Stimulated activated CD4-positive, alpha-beta T cell treated with anti-CD3 and anti-CD28 coated beads, Interleukin-4, amount 100 ng/mL, for 24 hours (primary cell): ENCODE measurements at places on chromosomes 4 and X.

DNA sequence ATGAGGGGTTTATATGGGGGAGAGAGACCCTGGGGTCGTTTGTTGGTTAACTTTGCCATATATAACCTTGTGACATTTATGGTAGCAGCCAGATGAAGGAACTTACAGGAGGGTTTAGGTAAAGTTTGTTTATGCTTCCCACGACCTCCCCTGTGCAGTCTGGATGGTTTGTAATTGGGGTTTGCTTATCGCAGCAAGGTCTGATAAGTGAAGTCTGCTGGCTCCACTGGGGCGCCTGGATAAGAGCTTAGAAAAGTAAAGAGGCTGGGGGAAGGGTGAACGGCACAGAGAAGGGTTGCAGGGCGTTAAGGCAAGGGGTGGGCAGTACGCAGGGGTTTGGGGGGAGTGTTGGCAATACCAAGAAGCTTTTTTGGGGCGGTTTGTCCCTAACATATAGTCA, 98.7 kb downstream of the KDM6A start:
- no peak for DNase-seq

DNA sequence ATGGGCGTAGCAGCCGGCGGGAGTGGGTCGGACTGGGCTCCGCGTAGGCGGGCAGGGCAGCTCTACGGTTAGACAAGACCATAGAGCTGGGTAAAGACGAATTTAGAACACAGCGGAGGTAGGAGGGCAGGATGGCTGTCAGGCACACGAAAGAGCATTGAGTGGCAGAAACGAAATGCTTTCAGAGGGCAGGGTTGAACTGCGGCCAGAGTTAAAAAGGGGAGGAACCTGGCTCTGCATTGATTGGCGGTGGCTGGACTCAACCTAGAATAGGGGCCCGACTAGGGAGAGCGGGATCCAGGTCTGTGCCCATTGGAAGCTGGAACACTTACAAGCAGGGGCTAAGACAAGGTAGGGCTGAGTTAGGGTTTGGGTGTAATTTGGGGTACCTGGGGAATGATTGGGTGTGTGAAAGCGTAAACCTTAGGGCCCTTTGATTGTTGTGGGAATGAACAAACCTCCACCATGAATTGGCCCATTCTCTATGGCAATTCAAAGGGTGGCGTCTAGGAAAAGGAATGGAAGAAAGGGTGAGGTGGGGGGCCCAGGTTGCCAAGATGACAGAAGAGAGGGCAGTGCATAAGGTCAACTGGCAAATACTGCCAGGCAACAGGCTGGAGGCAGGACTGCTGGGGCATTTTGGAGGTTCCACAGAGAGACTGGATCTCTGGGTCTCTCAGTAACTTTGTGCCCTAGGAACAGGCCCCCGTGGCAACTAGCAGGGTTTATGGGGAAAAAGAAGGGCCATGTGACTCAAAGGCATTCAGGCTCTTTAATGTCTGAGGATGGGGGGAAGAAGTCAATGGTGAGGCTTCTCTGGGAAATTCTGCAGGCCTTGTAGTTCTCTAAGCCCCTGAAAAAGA, 911 bp upstream of the ELK1 start:
- DNase-seq = no peak

- DNase-seq = no peak
Measured at GRCh38 chr4:110620691-110621327, 2.1 kb downstream of the PITX2 start.

GRCh38 chrX:119071381-119071780, 1.4 kb upstream of the CT47C1 start:
- no peak for DNase-seq

GRCh38 chrX:94937491-94937890, 1263.5 kb downstream of the FAM133A start:
- no peak for DNase-seq

- DNase-seq = no peak
Measured at GRCh38 chr4:5399790-5400421, 308.5 kb downstream of the EVC2 start.

DNA sequence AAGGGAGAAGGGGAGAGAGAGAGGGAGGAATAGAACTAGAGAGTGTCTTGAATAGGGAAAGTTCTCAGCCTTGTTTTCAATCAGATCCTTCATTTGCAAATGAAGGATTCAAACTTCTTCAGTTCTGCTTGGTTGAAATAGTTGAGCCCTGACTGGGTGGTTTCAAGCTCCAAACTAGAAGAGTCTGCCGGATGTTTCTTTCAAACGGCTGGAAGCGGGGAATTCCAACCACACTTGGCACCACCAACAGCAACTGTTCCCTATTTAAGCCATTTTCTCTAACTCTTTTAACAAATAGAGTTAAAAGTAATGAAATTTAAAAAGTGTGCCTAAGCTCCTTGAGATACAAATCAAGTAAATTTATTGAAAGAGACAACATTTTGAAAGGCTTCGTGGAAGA, 67.5 kb upstream of the DDX60 start:
- no peak for DNase-seq

DNA sequence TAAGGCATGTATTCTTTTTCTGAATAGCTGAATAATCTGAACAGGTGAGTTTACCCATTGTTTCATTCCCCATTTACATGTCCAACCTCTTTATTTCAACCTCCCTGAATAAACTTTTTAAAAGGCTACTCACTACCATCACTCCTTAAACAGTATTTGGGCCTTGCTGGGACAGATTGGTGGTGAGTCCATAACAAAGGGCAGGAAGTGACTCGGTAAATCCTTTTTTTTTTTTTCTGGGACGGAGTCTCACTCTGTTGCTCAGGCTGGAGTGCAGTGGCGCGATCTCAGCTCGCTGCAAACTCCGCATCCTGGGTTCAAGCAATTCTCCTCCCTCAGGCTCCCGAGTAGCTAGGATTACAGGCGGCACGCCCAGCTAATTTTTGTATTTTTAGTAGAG, 23.4 kb upstream of the SEC24B start:
- DNase-seq = no peak

DNA sequence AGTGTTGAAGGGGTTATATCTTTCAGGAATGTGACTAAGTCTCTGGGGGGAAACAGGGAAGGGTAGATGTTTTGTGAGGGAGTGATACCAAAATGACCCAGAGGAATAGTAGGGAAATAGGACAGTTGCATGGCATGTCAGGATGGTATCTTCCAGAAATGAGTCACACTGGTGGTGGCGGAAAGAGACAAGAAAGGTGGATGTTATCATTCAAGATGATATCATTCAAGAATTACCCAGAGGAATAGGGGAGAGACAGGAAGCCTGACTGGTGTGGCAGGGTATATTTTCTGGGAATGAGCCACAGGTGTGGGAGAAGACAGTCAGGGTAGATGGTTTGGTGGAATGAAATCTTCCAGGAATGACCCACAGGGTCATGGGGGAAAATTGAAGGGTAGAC, 61.1 kb downstream of the MAOA start:
- DNase-seq = no peak

- no peak for DNase-seq
Measured at GRCh38 chr4:114005569-114006442, 26.4 kb upstream of the ARSJ start.

DNA sequence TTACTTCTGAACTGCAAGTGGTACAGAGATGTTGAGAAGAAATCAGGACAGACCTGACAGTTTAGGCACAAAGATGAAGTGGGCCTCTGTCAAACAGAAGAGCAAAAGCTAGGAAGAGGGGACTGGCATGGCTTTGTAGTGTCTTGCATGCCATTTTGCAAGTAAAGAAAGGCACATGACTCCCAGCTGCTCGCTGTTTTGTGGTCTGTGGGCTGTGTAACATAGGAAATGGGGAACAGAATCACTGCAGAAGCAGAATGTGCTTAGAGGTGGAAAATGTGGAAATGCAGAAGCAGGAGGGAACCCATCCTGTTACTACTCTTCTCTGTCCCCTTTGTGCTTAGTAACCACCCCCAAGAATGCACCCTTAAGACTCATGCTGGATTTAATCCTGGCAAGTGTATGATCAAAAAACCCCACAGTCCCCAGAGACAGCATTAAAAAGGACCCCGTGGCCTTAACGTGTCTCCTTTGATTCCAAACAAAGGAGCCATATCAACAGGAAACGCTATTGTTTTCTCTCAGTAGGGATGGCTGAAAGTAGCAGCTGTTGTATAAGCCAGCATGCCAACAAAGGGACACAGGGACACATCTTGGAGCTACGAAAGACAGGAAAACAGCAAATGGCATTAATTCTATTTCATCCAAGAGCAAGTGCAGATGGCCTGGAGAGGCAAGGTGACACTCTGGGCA, 177.6 kb upstream of the GLRA2 start:
- DNase-seq = no peak

DNA sequence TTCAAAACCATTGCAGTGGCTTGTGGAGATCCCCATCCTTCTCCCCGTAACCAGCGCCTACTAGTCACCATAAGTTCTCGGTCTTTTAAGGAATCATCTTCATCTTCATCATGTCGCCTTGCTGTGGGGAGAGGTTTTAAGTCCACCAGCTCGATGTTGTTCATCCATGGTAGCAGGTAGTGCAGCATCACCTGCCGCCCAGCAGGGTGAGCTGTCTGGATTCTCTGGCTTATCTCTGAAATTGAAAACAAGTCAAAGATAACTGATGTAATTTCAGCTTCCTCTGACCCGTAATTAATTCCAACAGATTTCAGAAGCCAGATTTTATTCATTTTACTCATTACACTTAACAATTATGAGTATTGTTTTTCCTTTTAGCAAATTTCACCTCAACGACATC, 67.4 kb downstream of the ZAR1 start:
- no peak for DNase-seq

- DNase-seq = no peak
Measured at GRCh38 chrX:11261260-11261659, 32.0 kb upstream of the AMELX start.

- DNase-seq = no peak
Measured at GRCh38 chr4:8198206-8198905, 734 bp upstream of the SH3TC1 start.

- DNase-seq = no peak
Measured at GRCh38 chr4:56611501-56611900, 69.6 kb downstream of the HOPX start.

DNA sequence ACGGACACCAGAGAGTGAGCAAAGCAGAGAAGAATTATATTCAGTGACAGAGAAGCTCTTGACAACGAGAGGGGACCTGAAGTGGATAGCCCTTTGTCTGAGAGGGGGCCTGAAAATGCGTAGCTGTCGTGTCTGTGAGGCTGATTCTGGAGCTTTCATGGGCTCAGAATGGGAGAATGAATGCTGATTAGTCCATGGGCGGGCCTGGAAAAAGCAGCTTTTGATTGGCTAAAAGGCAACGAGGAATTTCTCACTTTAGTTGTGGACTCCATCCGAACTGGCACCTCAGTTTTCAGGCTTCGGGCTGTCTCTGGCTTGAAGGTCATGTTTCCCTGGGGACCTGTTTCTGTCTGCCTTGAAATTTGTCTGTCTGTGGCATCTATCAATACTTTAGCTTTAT, 487.1 kb downstream of the TECRL start:
- DNase-seq = no peak

- no peak for DNase-seq
Measured at GRCh38 chr4:1519787-1520661, 113.8 kb upstream of the NKX1-1 start.

- no peak for DNase-seq
Measured at GRCh38 chrX:138917781-138918180, 206.3 kb upstream of the FGF13 start.

DNA sequence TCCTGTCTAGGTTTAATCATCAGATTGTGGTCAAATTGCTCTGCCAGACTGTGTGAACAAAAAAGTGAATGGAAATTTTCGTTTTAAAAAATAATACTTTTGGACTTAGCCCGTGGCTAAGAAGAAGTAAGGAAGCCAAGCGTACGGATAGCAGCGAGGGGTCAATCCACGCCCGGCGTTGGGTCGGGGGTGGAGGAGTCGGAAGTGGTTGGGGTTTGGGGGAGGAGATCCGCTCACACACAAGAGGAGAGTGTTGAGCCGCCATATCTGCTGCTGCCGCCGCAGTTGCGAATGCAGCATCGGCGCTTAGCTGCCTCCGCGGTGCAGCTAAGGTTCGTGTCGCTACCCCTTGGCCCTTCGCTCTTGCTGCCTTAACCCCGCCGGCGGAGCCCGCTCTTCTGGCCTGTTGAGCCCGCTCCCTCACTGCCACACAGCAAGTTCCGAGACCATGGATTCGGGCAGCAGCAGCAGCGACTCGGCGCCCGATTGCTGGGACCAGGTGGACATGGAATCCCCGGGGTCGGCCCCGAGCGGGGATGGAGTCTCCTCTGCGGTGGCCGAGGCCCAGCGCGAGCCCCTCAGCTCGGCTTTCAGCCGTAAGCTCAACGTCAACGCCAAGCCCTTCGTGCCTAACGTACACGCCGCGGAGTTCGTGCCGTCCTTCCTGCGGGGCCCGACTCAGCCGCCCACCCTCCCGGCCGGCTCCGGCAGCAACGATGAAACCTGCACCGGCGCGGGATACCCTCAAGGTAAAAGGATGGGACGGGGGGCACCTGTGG, at the start of gene GSPT2:
Gene GSPT2 (plus strand): TSS at position 264 of the 779 bp plus-strand sequence. CDS start 185 bp downstream, at position 449.
- DNase-seq = peak; percentile 63

- no peak for DNase-seq
Measured at GRCh38 chr4:14428125-14428524, 574.2 kb upstream of the CPEB2 start.

DNA sequence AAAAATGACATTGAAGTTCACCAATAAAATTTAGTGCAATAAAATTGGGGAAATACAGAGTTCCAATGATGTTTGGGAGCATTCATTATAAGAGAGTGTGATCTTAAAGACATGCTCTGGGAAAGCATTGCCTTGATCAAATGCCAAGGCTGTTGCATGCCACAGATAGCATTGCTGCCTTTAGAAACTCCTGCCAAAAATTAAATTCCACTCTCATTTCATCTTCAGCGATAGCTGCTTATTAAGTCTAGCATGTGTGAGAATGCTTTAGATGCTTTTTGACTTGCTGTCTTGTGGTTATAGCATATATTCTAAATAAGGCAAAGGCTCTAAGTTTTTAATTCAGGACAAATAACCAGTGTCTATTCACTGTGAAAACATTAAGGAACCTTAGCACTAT, 49.3 kb downstream of the NPNT start:
- no peak for DNase-seq

DNA sequence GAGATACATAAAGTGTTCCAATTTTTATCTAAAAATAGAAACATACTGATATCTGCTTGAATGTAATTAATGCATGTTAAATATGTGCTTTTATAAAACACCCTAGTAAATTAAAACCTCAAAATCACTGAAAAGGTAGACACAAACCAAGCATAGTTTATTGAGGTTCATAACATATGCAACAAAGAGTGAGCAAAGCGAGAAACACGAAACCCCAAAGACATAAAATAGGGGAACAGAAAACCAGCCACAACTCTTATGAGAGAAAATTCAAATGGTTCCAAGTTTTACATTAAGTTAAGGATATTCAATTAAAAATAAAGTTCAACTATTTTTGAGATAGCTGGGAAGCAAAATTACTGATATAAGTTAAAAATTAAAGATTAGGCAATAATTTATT, 336.4 kb upstream of the AGA start:
- no peak for DNase-seq

DNA sequence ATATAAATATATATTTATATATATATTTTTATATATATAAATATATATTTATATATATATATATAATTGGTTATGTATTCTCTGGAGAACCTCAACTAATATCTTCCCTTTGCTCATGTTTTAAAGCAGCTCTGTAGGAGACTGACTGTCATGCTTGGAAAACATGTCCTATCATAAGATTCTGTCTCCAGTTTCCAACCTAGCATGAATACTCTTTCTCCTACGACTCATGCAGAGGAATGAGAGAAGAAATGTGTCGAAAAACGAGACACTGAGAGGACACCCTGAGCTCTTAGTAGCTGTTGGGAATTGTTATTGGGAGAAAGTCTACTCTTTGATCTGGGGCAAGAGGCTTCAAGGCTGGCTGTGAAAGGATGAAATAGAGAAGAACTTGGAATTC, 166.5 kb upstream of the SLIT2 start:
- DNase-seq = no peak

GRCh38 chr4:173001571-173001970, 167.0 kb upstream of the GALNT7 start:
- DNase-seq = no peak
